ENCODE measurements at places on chromosomes 3 and 15. TPM values are rescaled to one million over a fixed set of nuclear protein-coding genes. Genes with fewer than 3 reads are reported as not detected.

Gene COMMD2
- total RNA-seq, result 28.4 TPM

Gene PEX5L
- 9.3 TPM for total RNA-seq

Gene PPM1L
- 0.77 TPM for total RNA-seq

Gene GOLIM4
- 83.9 TPM for total RNA-seq

Gene TLNRD1
- total RNA-seq, result 8.7 TPM

Gene ATP13A5
- not detected for total RNA-seq

Measured in uterine smooth muscle cell (primary cell).